ENCODE measurements at places on chromosomes 7 and 10.

- no peak for DNase-seq
Measured at GRCh38 chr7:56121440-56121839, 5.2 kb upstream of the NUPR2 start.

GRCh38 chr7:30549931-30550493, 44.7 kb upstream of the GARS1 start:
- no peak for DNase-seq

DNA sequence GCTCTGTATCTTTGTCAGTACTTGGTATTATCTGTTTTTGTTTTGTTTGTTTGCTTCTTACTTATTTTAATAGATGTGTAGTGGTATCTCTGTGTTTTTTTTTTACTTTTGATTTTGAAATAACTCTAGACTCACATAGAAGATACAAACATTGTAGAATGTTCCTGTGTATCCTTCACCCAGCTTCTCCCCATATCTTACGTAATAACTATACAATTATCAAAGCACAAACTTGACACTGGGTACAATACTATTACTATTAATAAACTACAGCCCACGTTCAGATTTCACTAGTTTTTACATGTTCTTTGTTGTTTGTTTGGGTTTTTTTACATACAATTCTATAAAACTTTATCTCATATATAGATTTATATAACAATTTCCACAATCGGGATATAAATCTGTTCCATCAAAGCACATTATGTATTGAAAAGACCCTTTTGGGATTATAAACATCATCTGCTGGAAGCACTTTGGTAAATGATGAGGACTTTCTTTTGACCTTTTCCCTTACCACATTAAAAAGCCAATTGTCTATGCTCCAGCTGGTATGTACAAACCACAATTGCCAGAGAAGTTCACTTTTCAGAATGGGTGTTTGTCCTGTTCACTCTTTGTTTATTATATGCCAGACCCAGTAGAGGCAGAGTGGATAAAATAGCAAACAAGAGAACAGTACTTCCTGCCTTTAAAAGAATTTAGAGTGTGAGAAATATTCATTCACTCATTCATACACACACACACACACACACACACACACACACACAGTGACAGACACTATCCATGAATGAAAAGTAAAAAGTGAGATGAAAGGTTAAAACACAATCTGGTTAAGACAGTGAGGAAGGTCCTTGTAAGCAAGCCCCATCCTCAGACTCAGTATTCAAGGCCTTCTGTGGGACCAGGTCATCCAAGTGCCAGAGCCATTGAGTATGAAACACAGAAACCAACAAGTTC, 113.0 kb downstream of the SGMS1 start:
- DNase-seq: no peak

GRCh38 chr10:12481924-12482323, 132.6 kb downstream of the CAMK1D start:
- DNase-seq: no peak

- no peak for DNase-seq
Measured at GRCh38 chr10:29392376-29393021, 103.6 kb downstream of the LYZL1 start.

- DNase-seq: no peak
Measured at GRCh38 chr10:129759214-129760002, 204.7 kb downstream of the EBF3 start.

DNA sequence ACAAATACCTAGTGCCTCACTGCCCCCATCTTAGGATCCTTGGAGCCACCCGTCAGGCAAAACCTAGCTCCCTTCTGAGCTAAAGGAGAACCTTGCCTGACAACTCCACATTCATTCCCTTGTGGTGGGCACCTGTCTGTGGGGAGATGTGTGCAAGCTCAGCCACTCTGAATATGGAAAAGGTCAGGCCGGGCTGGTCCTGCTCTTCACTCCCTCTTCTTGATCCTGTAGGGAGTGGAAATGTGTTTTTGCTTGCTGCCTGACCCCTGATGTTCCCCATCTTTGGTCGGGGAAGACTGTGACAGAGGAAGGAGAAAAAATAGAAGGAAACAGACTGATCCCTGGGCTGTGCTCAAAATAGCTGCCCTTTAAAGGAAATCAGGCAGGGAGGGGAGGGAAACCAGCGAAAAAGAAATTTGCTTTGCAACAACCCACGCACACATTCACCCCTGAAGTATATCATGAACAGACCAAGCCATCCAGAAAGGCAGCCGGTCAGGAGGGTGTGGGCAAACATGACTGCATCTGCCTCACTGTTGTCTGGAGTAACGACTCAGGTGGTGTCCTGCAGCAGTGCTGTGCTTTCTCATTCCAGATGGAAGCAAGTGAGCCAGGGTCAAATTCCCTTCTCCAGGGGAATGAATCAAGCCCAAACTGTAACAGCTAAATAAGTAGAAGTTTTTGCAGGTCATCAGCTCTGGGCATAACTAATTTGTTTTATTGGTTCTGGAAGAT, 74.0 kb downstream of the SCRN1 start:
- DNase-seq: no peak

DNA sequence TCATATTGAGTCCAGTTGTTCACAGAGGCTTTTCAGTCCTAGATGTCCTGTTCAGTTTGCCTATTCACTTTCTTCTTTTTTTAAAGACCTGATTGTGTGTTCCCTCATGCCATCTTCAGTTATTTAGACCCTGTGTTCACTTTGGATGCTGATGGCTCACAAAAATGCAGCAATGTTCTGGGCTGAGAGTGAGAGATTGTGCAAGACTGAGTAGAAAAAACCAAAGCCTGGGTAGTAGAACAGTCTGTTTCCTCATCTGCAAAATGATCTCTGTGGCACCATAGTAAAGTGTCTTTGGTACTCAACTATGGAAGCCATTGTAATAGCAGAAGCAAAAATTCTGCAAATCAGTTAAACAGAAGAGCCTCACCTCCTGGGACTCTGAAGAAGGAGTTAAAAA, 43.2 kb downstream of the AKR1B1 start:
- DNase-seq: no peak

- DNase-seq: no peak
Measured at GRCh38 chr10:132271458-132272230, 36.1 kb downstream of the STK32C start.

DNA sequence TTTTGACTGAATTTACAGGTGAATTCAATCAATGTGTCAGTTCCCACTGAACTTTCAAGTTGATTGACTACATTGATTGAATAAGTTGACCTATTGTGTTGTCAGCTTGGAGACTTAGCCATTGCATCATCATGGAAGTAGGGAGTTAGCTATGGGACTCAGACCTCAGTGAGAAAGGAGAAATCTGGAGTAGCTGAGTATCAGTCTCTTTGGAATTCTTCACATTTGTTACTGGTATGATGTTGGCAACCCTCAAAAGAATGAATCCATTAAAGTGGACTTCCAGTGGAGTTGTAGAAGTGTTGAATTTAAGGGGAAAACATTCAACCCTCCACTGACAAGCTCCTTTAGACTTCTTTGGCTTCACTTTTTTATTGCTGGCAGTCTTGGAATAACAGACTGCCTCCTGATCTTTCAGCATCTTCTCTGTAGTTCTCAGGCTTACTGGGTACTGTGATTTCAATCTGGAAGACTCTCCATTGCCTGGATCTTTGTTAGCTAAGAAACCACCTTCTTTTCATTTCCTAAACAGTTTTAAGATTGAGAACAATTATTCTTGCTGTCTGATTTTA, 160.3 kb upstream of the NRP1 start:
- no peak for DNase-seq

DNA sequence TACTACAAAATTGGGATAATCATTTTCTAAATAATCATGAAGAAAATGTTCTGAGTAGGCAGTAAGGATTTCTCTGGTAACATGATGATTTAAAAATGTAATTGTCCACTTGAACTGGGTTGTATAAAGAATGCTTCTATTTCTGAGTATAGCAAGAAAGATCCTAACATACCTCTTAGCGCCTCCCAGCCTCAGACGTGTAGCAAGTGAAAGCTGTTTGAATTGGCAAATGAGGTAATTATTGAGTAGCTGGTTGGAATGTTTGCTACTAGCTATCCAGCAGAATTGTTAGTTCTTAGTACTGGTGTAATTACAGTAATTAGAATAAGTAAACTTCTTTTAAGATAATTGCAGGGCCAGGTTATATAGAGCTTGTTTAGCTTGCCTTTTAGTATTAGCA, 47.9 kb downstream of the SEPTIN7 start:
- DNase-seq: no peak

DNA sequence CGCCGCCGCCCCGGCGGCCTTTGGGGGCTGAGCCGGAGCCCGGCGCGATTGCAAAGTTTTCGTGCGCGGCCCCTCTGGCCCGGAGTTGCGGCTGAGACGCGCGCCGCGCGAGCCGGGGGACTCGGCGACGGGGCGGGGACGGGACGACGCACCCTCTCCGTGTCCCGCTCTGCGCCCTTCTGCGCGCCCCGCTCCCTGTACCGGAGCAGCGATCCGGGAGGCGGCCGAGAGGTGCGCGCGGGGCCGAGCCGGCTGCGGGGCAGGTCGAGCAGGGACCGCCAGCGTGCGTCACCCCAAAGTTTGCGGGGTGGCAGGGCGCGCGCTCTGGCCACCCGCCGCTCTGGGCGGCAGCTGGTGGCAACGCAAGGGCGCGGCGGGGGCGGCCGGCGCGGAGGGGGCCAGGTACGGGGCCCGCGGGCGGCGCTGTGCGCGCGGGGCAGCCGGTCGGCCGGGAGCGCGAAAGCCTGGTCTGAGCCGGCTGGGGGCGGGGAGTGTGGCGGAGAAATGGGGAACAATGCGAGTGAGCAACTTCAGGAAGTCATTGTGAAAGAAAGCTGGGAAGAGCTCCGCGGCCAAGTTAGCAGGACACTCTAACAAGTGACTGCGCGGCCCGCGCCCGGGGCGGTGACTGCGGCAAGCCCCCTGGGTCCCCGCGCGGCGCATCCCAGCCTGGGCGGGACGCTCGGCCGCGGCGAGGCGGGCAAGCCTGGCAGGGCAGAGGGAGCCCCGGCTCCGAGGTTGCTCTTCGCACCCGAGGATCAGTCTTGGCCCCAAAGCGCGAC, at the start of gene IKZF1:
Gene IKZF1, plus strand, starts transcription at position 588 of the 782 bp plus-strand sequence. CDS start 14,346 bp downstream, outside the sequence.
- DNase-seq: peak; percentile 36

DNA sequence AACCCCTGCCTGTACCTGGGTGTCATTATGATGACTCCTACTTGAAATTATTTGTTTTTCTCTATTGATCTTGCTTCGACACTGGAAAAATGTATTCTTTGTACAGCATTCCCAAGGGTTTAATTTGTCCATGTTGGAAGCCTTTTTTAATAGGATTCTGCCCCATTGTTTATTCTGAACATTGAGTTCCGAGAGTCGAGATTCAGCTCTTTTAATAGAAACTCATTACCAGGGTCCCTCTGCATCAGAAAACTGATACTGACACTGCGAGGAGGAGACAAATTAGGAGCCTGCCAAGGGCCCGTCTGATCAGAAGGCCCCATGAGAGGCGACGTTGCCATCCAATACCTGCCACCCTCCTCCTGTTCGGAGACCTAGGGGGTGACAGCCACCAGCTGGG, 260.5 kb upstream of the ZMIZ1 start:
- DNase-seq: no peak

- no peak for DNase-seq
Measured at GRCh38 chr10:44307691-44308090, 77.2 kb downstream of the CXCL12 start.

DNA sequence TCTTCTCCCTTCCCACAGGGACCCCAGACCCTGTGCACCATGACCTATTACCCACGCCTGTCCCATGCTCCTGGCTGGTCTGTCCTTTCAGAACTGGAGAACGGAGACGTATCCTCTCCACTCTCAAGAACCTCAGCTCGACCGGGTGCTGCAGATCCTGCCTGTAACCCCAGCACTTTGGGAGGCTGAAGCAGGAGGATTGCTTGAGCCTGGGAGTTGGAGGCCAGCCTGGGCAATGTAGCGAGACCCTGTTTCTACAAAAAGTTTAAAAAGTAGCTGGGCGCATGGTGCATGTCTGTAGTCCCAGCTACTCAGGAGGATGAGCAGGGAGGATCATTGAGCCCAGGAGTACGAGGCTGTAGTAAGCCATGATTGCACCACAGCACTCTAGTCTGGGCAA, 37.2 kb upstream of the MYL10 start:
- no peak for DNase-seq

DNA sequence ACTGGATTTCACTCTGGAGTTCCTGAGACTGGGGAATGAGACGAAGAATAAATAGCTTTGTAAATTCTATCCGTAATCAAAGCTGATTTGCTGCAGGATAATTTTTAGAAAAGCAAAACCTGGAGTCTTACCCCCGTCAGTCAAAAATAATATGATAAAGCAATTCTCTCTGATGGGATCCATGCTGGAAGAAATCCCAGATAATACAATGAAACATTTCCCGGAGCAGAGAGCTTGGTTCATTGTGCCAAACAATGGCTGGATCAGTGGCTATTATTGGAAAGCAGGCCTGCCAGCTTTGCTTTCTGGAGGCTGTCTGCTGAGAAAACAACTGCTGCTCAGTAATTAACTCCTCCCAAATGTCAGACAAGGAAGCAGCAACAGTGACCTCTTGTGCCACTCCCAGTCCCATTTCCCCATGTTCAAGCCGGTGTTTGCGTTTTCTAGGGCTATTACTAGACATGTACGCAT, 609.4 kb upstream of the PCDH15 start:
- DNase-seq: no peak

- DNase-seq: no peak
Measured at GRCh38 chr10:6310977-6311376, 108.2 kb downstream of the PFKFB3 start.

DNA sequence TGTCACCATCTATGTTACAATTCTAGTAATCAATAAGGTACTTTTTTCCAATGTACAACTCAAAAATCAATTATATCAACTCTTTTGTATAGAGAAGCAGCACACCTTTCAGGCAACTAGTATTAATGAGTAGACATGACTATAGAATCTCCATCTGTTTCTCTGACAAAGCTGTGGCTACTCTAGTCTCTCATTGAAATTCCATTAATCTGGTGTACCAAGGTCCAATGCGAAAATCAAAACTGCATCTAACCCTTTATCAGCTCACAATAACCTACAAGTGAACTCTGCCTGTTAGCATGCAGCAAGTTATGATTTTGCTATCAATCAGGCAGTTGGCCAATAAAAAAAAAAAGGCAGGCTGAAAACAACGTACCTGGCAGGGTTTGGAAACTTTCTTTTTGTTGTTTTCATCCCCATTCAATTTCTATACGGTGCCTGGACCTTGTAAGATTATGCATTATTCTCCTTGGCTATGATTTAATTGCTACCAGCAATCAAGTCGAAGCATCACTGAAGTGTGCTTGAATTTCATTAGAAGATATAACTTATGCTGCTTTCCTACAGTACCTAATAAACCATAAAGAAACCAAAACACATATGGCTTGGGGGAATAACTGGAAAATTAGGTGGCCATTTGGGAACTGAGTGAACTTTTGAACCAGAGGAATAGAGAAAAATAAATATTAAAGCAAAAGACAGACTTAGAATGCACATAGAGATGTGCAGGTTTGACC, 23.2 kb downstream of the SKAP2 start:
- DNase-seq: no peak

GRCh38 chr7:67856046-67856445, 859.4 kb downstream of the TYW1 start:
- DNase-seq: no peak

- DNase-seq: no peak
Measured at GRCh38 chr10:23556727-23557440, 118.0 kb downstream of the OTUD1 start.

GRCh38 chr10:124562425-124563060, 100.9 kb downstream of the LHPP start:
- no peak for DNase-seq
